ENCODE measurements at places on chromosomes 1 and 21.

GRCh38 chr21:34606051-34606450 lies 8.9 kb downstream of the RCAN1 start:
- no peak for DNase-seq

DNA sequence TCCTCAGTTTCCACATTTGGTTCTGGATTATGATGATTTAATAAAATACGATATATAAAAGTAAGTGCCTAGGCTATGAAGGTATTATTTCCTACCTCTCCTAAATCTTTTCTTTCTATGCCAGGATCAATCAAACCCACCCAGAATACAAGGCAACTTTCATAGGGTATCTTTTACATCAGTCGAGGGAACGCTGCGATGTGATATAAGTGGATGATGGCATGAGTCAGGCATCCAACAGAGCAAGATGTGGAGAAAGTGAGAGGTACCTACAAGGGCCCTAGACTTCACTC lies 781 bp downstream of the TTLL7 start:
- DNase-seq: no peak

- DNase-seq: no peak
These were observed 15.2 kb downstream of the GPR161 start for GRCh38 chr1:168121401-168122011.

GRCh38 chr1:6269720-6270400 lies 9.0 kb upstream of the GPR153 start:
- DNase-seq: no peak

- no peak for DNase-seq
These were observed 362.4 kb upstream of the KAZN start for GRCh38 chr1:14236097-14236496.

DNA sequence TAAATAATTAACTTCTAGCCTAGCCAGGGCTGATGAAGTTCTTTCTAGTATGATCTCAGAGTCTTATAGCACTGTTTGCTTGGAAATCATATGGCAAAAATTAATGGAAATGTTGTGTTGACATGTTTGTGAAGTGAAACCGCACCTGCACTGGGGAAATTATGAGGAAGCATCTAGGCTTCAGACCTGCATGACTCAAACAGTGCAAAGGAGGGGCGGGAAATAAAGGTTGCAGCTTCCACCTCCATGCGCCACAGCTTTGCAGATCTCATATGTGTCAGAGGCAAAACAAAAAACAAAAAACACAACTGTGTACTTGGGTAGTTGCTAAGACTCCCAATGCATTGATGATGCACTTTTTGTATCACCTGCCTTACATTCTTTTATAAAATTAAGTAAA lies 1080.6 kb downstream of the PLA2G4A start:
- no peak for DNase-seq

GRCh38 chr1:220094016-220094911 lies at the start of gene IARS2:
Gene IARS2 (plus strand): TSS chr1:220094132. CDS start chr1:220094217, 85 bp downstream.
- DNase-seq: peak; percentile 79

DNA sequence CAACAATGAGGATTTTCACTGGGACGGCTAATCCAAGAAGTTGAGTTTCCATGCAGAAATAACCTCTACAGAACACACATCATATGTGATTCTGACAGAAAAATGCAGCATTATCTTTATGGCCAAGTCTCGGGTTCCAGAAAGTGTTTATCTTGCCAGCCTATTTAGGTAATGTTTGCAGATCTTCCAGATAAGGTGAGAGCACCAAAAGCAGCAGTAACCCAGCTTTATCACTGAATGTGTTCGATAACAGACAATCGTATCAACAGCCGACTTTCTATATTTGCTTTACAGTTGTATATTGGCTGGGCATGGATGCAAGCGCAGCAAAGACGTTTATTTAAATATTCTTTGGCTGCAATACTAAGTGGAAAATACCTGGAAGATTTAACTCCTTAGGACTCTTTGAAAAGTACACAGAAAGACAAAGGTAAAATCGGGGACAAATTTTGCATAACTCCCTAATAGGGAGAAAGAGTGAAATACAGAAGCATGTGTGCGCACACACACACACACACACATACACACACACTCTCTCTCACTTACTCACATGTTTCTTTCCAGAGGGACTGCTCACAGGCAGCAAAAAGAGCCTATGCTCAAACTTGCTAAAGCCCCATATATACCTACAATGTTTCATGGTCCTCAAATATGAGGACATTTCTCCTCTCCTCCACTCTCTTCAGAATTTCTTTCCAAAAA lies 3.0 kb upstream of the CTSK start:
- DNase-seq: no peak

- DNase-seq: no peak
These were observed 264.6 kb downstream of the HHIPL2 start for GRCh38 chr1:222283147-222283768.

GRCh38 chr1:149936170-149936991 lies at the start of gene MTMR11:
Gene MTMR11 (minus strand): TSS chr1:149936879. CDS start chr1:149936647, 232 bp downstream.
- peak; percentile 16 for DNase-seq

DNA sequence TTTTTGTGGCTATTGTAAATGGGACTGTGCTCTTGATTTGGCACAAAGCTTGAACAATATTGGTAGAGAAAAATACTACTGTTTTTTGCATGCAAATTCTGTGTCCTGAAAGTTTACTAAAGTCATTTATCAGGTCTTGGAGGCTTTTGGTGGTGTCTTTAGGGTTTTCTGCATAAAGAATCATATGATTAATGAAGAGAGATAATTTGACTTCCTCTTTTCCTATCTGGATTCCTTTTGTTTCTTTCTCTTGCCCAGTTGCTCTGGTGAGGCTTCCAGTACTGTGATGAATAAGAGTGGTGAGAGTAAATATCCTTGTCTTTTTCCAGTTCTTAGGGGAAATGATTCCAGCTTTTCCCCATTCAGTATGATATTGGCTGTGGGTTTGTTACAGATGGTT lies 1166.7 kb downstream of the NCAM2 start:
- no peak for DNase-seq

DNA sequence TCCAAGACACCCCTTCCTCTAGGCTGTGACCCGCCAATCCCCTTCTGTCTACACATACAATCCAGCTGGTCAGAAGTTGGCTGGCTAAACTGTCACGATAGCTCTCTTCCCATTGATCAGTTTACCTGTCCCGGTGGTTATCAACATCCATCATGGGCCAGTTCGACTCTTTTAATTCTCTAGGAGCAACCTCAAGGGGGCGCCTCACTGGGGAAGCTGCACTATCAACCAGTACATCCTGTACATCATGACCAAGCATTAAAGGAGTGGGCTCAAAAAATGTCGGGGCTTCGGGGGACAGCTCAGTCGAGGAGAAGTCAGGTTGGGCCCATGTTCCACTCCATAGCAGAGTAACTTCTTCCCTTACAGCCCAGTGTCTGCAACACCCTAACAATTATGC lies 53.2 kb upstream of the B3GALNT2 start:
- no peak for DNase-seq

DNA sequence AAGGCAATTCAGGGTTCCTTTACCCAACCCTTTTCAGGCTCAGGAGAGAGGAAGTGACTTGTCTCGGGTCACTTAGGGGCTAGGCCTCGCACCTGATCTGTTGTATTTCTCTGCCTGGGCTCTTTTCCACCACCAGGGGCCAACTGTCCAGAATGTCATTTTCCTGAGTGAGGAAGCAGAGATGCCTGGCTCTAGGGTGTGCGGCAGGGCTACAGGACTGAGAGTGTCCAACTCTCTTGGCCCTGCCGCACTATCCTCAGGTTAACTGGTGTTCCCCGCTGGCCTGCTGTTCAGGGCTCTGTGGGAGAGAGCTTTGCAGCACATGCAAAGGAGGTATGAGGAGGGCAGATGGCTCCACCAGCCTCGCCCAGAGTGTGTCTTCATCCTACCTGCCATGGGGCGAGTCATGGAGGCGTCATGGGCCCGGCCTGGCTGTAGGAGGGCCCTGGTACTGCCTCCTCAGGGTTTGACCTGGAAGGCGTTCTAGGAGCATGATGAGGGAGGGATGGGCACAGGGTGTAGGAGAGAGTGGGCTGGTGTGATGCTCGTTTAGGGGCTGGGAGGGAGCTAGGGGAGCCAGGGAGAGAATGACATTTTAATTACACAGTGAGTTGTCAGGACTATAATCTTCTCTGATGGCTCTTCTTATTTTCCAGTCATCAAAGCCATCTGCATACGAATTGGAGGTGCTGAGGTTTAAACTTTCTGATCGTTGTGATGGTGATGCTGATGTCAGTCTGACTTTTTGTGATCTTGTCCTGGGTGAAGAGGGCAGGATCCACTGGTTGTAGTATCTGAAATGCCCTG lies 128.3 kb downstream of the NOS1AP start:
- DNase-seq: no peak

- DNase-seq: no peak
These were observed 4.5 kb downstream of the AJAP1 start for GRCh38 chr1:4658643-4659628.

GRCh38 chr21:33931799-33932390 lies 16.3 kb upstream of the ATP5PO start:
- no peak for DNase-seq

DNA sequence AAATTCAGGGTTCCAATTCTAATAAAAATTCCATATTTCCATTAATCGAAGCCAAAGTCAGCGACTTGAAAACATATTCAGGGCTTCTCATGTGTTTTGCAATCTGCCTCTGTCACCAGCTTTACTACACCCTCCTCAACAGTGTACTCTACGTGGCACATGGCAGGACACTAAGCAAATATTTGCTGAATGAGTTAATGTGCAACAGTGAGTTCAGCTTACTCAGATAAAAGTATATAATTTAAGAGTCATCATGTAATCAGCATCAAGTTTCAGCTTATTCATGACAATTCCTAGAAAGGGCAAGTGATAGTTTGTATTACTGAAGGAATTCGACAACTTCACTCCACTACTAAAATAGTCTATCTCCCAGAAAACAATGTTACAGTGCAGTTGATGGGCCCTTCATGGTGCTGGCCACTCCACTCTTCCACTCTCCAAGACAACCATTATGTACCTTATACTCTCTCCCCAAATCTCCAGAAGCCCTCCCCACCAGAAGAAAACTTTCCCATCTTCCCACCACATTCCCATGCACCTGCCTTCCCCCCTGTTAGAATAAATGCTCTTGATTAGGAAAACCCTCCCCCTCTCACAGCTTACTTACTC lies 97.3 kb downstream of the TTLL7 start:
- no peak for DNase-seq

- no peak for DNase-seq
These were observed 521.1 kb downstream of the ADGRL2 start for GRCh38 chr1:82321794-82322193.

DNA sequence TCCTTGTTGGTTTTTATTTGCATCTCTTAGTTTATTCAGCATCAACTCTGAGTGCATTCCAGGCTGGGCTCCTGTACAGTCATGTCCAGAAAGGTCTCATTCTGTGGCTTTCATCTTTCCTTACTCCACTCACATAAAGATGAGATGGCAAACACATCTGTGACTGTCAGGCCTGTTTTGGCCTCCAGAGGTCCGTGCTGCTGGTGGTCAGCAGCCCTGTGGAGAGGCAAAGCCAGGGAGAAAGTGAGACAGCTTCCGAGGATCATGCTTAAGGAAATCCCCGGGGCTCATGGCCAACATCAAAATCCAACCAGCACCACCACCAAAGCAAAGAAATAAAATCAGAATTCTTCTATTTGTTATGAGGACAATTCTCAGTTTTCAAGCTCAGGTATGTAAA lies 96.1 kb upstream of the HIVEP3 start:
- no peak for DNase-seq

DNA sequence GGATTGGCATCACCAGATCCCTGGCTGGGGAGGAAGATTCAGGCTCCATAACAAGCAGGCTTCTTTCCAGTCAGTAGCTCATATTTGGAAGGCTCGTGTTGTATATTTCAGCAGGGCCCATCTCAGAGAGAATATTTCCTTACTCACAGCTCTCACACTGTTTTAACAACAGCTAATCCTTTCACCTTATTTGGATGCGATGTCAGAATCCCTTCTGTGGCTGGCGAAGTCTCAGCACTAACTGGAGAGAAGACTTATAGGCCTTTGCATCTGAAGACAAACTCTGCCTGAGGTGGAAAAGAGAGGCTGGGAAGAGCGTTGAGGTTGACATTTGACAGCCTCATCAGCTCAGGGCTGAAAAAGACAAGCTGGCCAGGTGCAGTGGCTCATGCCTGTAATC lies 47.2 kb upstream of the CAPZB start:
- DNase-seq: no peak

DNA sequence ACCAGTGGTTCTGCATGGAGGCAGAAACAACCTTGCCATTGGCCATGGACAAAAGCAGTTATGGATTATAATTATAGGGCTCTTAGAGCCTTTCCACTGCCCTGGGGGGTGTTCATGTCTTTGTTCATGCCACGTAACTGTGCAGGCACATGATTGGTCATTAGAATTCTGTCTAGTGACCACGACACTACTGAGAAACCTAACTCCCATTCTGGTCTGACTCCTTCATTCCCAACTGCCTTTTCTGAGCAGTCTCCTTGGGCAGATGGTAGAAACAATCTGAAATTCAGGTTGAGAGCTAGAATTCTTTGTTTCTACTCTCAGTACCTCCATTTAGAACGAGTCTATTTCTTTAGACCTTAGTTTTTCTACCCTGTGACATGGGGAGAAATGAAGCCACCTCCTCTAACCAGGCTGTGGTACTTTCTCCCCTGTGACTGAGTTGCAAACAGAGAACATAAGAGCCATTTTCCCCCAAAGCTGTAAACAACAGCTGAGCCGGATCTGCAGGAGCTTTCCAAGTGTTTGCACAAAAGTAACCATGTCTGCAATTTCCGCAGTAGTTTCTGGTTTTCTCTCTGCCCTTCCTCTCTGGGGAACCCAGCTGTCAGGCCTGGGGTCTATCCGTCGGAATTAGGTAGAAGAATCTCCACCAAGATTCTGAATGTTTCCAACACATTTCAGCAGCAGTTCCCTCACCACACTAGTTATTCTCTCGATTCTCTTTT lies 37.7 kb upstream of the IPO9 start:
- no peak for DNase-seq

- no peak for DNase-seq
These were observed 496.4 kb downstream of the SETD4 start for GRCh38 chr21:35563885-35564451.

- peak; percentile 52 for DNase-seq
These were observed 738 bp upstream of the CDC42BPA start for GRCh38 chr1:227318853-227319607.

- no peak for DNase-seq
These were observed 11.9 kb downstream of the NIPAL3 start for GRCh38 chr1:24427545-24427862.

DNA sequence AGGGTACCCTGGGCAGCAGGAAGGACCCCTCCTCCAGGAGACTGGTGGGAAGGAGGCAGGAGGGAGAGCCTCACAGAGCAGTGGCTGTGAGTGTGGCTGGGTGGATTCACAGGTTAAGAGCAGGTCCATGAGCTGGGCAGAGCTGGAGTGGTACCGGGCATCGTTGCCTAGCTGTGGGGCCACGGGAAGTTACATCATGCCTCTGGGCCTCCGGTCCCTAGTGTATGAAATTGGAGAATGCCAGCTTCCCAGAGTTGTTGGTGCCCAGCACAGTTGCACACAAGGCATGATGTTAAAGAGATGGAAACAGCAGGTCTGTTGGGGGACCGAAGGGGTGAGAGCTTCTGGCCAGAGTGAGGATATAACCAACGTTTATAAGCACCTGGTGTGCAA lies 18.5 kb downstream of the FOXO6 start:
- DNase-seq: no peak

Data from occipital lobe (tissue), 3 donors.